ENCODE measurements at places on chromosomes 5 and 9. TPM values are rescaled to one million over a fixed set of nuclear protein-coding genes. Genes with fewer than 3 reads are reported as not detected.

NEUROG1 gene
- not detected for total RNA-seq

COL15A1 gene
- 3.5 TPM for total RNA-seq

F2RL1 gene
- 88.1 TPM for total RNA-seq

PPP3R2 gene
- total RNA-seq: not detected

CDX1 gene
- 0.33 TPM for total RNA-seq

RASEF gene
- 2.9 TPM for total RNA-seq

IL9 gene
- not detected for total RNA-seq

WNT8A gene
- not detected for total RNA-seq

PTGES gene
- 5.1 TPM for total RNA-seq

COL5A1 gene
- 263 TPM for total RNA-seq

PCDHGA2 gene
- total RNA-seq: 1.1 TPM

LCN1 gene
- total RNA-seq: not detected

EIF4E1B gene
- total RNA-seq: not detected

AK1 gene
- 40.1 TPM for total RNA-seq
